Pericardium fibroblast (primary cell): ENCODE measurements at places on chromosomes 7 and 10. TPM values are rescaled to one million over a fixed set of nuclear protein-coding genes. Genes with fewer than 3 reads are reported as not detected.

The LYZL1 gene
- total RNA-seq = not detected in 2 replicates

The GRID2IP gene
- 0.09 TPM in 1 of 2 replicates, not detected in the other for total RNA-seq

The BTBD16 gene
- total RNA-seq = not detected in 2 replicates

The UTF1 gene
- total RNA-seq = not detected in 2 replicates

The GRM8 gene
- not detected in 2 replicates for total RNA-seq
